Fibroblast of skin of left biceps (primary cell): ENCODE measurements at places on chromosomes 13 and 19.
A peak's percentile ranks its signal among the peaks of the same experiment; 100 is the strongest.

DNA sequence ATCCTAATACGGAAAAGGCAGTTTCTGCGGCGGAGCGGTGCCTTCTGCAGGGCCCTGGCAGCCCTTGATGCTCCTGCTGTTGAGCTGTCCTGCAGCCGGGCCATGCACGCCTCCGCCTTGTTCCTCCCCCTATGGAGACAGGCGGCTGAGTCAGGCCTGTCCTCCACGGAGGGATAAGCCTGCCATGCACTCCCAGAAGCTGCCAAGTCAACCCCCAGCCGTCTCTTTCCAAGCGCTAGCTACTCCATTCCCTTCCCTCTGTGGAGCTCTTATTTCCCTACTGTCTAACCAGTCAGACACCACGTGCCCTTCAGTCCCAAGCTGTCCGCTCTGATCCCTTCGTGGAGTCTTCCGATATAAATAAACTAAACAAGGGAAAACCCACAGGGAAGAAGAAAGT lies 197.0 kb downstream of the COL4A1 start:
- peak; percentile 52 for DNase-seq

- no peak for DNase-seq
These were observed 11.2 kb upstream of the F2RL3 start for GRCh38 chr19:16877581-16877980.

GRCh38 chr13:102035969-102036368 lies 365.9 kb downstream of the FGF14 start:
- DNase-seq, result no peak

- DNase-seq, result no peak
These were observed 3.0 kb downstream of the APC2 start for GRCh38 chr19:1452802-1453524.

GRCh38 chr19:18603255-18603957 lies 3.2 kb downstream of the CRLF1 start:
- DNase-seq, result no peak

GRCh38 chr13:33000365-33000764 lies 15.9 kb upstream of the KL start:
- no peak for DNase-seq

DNA sequence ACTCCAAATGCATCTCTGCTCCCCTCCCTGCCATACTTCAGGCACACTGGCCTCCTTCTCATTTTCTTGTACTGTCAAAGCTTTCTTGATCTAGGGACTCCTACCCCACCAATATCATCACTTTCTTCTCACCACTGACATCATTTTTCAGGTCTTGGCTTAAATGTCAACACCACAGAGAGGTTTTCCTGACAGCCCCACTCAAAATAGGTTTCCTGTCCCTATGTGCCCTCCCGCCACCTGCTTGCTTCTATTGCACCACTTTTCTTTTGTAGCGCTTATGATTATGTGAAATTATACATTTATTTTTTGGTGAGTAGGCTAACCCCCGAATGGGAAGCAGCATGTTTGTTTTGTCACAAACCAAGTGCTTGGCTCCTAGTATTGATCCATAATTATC lies 164.6 kb downstream of the NDFIP2 start:
- no peak for DNase-seq

DNA sequence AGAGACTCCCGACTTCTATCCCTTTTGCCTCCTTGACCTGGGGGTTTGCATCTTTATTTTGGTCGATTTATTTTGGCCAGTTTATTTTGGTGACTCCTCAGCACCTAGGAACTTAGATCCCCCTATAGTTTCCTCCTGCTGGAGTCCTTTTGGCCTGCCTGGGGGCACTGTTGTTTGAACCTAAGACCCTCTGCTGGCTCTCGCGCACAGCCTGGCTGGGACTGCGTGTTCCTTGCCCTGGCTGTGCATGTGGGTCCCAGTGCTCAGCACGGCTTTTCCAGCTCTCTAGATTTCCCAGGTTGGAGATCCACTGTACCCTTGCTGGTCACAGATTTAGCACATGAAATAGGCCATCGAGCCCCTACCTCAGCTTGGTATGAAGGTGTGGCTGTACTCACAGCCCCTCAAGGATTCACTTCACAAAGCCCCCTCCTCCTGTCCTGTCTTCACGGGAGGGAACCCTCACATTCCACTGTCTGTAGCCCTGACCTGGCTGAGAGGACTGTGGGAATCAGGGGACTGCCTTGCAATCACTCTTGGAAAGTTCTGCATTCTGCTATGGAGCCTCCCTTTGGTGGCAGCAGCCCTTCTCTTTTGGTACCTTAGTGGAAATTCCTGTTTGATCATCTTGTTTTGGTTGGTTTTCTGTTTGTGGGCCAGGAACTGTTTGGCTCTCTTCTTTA lies 8.3 kb downstream of the UBAC2 start:
- no peak for DNase-seq

DNA sequence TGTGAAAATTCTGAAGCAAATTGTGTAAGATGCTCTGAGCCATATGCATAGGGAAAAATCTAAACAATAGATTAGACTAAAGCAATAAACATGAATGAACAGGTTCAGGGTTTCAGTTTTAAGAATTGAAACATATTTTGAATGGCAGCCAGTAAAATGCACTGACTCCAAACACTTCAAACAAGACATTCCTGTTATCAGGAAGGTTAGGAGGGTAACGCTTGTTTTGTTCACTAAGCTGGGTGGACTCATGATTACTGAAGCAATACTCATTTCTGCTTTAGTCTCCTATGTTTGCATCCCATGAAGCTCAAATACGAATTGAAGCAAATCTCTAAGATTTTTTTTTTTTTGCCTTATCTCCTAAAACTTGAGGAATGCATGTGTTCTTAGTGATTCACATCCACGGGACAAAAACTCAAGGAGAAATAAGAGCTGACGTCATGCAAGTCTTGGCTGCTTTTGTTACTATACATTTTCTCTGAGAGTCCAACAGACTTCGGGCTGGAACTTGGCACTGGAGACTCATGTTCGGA lies 29.1 kb upstream of the IGFL4 start:
- peak; percentile 80 for DNase-seq

DNA sequence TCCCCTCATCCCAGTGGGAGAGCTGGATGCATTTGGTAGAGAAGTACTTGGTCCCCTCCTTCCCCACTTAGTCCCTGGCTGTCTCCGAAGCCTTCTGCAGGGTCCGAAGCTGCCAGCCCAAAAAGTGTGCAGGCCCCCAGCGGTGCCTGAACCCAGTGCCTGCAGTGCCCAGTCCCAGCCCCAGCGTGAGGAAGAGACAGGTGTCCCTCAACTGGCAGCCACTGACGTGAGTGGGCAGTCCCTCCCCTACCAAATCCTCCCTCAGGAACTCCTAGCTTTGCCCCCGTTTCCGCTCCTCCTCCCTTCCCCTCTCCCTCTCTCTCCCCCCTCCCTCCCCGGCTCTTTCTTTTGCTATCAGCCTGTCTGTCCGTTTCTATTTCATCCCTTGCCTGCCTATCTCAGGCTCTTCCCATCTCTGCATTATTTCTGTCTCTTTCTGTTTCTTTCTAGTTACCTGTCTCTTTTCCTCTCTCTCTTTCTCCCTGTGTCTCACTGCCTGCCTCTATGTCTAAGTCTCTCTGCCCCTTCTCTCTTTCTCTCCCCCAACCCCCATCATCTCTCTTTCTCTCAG lies 1.8 kb upstream of the LTBP4 start:
- DNase-seq, result no peak

GRCh38 chr13:78589206-78589605 lies 14.1 kb downstream of the POU4F1 start:
- no peak for DNase-seq

DNA sequence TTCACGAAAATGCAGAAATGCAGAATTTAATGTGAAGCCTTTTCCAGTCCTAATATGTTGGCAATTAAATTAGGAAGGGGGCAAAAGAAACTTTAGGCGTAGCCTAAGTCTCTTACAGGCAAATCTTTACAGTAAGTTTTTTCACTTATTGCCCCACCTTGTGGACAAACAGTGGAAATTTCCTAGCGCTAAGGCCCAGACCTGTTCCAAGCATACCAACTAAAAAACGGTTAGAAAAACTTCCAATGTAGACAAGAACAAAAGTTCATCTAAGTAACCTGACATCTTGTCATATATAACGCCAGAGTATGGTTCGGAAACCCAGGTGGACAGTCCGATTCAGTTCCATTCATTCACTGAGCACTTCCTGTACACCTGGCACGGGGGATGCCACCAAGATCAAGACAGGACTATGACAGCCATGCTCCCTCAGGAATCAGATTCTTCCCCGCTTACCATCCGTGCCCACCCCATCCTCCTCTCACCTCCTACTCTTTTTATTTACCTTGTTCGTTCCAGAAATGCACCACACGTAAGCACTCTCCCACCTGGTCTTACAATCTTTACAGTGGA lies 4.9 kb downstream of the ZAR1L start:
- DNase-seq, result no peak

- no peak for DNase-seq
These were observed 14.5 kb upstream of the IGSF23 start for GRCh38 chr19:44598880-44599279.

GRCh38 chr13:75372517-75372916 lies 109.5 kb downstream of the TBC1D4 start:
- DNase-seq, result no peak

- no peak for DNase-seq
These were observed 702 bp upstream of the MAG start for GRCh38 chr19:35291259-35291658.
